ENCODE measurements at places on chromosomes 13 and 19. TPM values are rescaled to one million over a fixed set of nuclear protein-coding genes. Genes with fewer than 3 reads are reported as not detected.

- H3K27me3 ChIP-seq: no peaks in the 10 kb centered on the region
- no peak overlapping the region for H3K27ac ChIP-seq
- H3K4me3 ChIP-seq: no peak overlapping the region
- peaks cover 17% of the 10 kb centered on the region for H3K4me1 ChIP-seq
- H3K36me3 ChIP-seq: peaks cover 2% of the 10 kb centered on the region
- DNase-seq: no peak
Measured at GRCh38 chr13:59745392-59745788, 418.3 kb downstream of the DIAPH3 start.

GRCh38 chr13:52882785-52883184 is 34.3 kb upstream of the PCDH8 start:
- peaks cover 6% of the 10 kb centered on the region for H3K27me3 ChIP-seq
- peaks cover 3% of the 10 kb centered on the region for H3K36me3 ChIP-seq
- no peak for DNase-seq
- peaks cover 24% of the 10 kb centered on the region for H3K4me1 ChIP-seq

- no peak for DNase-seq
- H3K27ac ChIP-seq: peak overlapping the region; percentile 25
- no peaks in the 10 kb centered on the region for H3K27me3 ChIP-seq
Measured at GRCh38 chr13:60583196-60583888, 186.3 kb downstream of the TDRD3 start.

The ZFP82 gene
- 19.0 TPM for total RNA-seq

The LILRB2 gene
- total RNA-seq: not detected
